ENCODE measurements at places on chromosomes 2 and 18.
A peak's percentile ranks its signal among the peaks of the same experiment; 100 is the strongest.

DNA sequence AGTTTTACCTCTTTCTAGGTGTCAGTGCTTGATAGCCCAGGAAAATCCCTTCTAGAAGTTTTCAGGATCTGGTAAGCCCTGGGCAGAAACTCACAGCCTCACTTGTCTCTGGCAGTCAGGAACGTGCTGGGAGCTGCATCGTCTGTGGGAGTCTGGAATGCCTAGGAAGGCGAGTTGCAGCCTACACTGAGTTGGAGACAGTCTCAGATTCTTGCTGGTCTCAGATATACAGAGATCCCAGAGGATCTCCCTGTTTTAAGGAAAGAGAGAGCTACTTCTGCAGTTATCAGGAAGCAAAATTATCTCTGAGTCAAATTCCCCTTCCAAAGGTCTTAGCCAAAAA is 104.4 kb upstream of the CDC42EP3 start:
- DNase-seq, result no peak

- no peak for DNase-seq
Observed at GRCh38 chr2:61266632-61267505, 104.9 kb downstream of the C2orf74 start.

DNA sequence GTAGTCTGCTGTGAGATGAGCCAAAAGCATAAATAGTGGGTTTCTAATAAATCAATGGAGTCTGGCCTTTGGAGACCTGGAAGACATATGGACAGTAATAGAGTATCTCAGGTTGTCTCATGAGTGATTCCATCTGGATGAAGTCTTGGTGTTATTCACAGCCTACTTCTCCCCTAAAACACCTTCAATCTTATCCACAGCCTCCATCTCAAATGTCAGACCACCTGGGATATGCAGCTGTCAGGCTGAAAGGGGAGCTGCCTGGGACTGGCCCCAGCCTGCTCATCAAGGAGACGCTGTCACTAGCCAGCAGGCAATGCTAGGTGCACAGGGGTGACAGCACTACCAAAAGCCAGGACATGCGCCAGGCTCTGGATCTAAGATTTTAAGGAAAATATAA is 684.0 kb upstream of the ZEB2 start:
- DNase-seq, result no peak

GRCh38 chr2:190771726-190772125 is 108.9 kb upstream of the GLS start:
- DNase-seq, result no peak

- DNase-seq, result no peak
Observed at GRCh38 chr2:16729335-16729734, 63.7 kb upstream of the CYRIA start.

DNA sequence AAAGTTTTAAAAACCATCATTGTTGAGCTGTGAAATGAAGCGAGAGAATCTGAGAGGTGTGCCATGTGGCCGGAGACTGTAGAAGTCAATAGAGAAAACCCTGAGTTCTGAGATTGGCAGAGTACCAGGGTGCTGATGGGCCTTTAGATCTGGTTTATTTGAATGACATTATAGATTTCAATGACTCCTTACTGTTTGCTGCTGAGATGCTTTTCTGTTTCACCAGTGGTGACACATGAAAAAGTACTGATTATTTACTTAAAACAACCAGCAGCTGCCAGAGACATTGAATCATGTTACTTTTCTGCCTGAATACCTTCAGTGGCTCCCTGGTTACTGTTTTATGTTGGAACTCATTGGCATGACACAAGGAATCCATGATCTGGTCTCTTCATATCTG is 602.7 kb upstream of the ZNF804A start:
- DNase-seq, result peak; percentile 83

DNA sequence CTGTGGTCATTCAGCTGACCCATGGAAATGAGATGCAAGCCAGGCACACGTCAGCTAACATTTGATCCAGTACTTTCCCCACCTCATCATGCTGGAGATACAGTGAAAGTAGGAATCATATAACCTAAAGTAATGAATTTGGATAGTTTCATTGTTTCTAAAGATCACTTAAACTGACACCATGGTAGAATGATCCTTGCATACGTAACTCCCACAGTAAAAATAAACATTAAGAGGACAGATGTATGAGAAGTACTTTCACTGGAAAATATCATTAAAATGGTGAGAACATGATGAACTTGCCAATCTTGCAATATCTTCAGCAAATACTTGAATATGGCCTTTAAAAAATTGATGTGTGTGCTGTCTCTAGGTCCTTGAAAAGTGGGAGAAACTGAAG is 85.4 kb downstream of the MAIP1 start:
- DNase-seq, result no peak

DNA sequence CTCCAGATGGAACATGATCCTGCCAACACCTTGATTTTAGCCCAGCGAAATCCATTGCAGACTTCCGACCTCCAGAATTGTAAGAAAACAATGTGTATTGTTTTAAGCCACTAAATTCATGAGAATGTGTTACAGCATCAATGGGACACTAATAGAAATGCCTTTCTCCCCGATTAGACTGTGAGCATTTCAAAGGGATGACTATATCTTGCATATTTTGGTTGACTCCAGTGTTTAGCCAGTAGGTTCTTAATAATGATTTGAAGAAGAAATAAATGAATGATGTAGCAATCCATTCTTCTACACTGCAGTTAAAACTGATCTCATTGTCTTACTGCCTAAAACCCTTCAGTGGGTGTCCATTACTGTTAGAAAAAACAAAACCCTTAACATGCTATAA is 67.4 kb upstream of the ACVR1C start:
- no peak for DNase-seq

DNA sequence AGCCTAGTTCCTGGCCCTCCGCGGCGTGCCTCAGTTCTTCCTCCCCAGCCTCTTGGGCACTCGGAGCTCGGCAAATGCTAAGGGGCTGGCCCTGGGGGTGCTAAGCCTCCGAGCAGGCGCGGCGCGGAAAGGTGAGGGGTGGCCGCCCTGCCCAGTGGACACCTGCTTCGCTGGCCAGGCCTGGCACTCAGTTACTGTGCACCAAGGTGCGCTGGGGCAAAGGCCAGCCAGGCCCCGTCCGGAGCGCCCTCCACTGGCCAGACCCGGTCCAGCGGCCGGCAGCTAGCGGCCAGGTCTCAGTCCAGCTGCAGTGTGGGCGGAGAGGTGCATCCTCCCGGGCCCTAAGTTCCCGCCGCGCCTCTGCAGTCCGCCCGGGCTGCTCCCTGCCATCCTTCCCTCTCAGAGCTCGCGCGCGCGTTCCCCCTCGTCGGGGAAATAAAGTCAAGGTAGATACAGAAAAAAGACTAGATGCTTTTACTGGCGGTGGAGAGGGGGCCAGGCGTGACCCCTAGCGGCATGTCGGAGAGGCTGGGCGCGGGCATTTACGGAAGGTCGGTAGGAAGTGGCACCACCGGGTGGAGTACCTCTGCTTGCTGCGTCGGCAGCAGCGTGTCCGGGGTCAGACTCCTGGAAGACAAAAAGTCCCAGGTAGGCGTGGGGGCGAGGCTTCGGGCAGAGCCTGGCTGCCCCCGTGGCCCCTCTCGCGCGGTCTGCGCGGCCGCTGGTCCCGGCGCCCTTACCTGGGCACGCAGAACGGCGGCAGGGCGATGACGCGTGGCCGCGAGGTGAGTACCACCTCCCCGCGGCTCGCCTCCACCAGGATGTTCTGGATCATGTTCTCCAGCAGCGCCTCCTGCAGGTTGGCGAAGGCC is 9.4 kb upstream of the CRYBA2 start:
- DNase-seq, result no peak
